NCI-H460 (cell line): ENCODE measurements at places on chromosomes 4 and X. TPM values are rescaled to one million over a fixed set of nuclear protein-coding genes. Genes with fewer than 3 reads are reported as not detected.

The NCAPG gene
- total RNA-seq: 44.1 and 44.2 TPM in 2 replicates

The SAGE1 gene
- not detected in 2 replicates for total RNA-seq

The FGD1 gene
- total RNA-seq: 7.9 and 8.7 TPM in 2 replicates

The CENPVL1 gene
- not detected in 2 replicates for total RNA-seq

The DNAAF6 gene
- not detected in 2 replicates for total RNA-seq

The PHKA1 gene
- total RNA-seq: 24.7 and 29.1 TPM in 2 replicates
